Kidney (tissue), 22 donors: ENCODE measurements at places on chromosomes 11 and 22.

DNA sequence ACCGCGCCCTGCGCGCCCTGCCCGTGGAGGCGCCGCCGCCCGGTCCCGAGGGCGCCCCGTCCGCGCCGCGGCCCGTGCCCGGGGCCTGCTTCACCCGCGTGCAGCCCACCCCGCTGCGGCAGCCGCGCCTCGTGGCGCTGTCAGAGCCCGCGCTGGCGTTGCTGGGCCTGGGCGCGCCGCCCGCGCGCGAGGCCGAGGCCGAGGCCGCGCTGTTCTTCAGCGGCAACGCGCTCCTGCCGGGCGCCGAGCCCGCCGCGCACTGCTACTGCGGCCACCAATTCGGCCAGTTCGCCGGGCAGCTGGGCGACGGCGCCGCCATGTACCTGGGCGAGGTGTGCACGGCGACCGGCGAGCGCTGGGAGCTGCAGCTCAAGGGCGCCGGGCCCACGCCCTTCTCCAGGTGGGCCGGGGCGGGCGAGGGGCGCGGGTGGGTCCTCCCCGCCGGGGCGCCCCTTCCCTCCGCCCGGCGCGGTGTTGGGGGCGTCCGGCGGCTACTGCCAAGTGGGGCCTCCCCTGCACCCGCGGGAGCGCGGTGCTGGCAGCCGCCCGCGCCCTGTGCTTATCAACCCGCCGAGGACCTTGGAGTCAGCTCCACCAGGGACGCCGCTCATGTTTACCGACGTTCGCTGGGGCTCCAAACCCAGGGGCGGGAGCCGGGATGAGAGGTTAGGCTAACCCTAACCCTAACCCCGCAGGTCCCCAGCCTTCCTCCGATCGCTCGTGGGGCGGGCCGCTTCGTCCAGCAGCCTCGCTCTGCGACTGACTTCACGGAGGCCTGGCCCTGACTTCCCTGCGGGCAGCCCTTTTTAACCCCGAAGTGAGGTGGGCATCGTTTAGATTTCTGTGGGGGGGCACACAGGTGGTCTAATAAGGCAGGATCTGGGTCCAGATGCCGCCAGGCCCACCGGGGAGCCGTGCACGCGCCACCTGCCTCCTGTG lies 649 bp downstream of the SELENOO start:
- no peak for DNase-seq

GRCh38 chr11:11409901-11410300 lies 56.9 kb upstream of the CSNK2A3 start:
- no peak for DNase-seq

DNA sequence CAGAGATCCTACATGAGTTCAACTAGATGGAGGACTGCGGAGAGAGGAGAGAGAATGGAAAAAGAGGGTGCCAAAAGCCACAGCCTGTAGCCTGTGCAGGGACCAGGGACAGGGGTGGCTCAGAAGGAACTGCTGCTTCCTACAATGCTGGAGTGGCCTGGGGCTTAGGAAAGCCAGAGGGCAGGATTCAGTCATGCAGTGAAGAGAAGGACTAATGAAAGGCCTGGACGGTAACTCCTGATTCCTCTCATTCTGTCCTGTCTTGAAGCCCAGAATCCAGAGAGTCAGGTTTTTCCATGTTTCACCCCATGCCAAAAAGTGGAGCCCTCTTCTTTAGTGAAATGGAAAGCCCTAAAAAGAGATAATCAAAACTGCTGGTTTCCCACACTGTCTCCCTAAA lies 48.4 kb upstream of the INCENP start:
- no peak for DNase-seq

GRCh38 chr11:61158691-61159381 lies 2.4 kb downstream of the VPS37C start:
- DNase-seq: no peak

DNA sequence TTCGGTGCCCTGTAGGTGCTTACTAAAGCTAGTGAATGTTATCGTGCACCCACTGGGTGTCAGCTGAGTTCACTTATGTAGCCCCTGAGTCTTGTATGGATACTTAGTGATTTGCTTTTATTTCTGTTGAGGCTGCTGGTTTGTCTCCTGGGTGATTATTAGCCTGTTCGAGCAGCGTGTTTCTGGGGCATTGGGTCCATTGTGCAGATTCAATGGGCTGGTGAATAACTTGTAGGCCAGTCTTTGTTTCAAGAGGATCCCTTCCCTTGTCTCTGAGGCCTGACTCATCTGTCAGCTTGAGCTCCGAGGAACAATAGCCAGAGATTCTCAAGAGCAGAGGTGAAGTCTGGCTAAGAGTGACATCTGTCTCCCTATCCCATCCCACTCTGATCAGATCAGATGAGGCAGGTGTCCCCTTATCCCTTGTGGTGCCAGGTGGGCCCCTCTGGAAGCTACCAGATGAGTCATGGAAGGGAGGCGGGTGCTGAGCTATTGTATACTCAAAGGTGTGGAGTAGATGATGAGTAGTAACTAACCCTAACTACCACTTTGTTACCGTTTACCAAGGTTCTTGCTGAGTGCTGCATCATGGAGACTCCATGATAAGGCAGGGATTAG lies 3.7 kb downstream of the MIAT start:
- no peak for DNase-seq

DNA sequence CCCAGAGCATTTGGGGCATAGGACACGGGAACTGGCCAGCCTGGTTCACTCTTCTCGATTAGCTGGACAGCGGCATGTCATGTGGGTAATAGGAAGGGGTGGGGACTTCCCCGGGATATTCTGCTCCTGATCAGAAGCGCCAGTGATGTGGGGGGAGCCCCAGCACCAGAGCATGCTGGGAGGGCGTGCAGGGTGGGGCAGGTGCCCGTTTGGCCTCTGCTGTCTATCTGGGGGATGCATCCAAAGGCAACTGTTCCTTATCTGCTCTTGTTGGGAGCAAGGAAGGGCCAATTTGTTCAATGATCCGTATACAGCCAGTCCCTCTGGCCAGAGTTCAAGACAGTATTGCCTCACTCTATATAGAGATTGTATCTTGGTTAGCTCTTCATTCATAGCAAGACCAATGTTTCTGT lies 43.6 kb downstream of the PPARA start:
- DNase-seq: no peak

GRCh38 chr11:104620991-104621390 lies 277.3 kb downstream of the CASP12 start:
- DNase-seq: no peak

DNA sequence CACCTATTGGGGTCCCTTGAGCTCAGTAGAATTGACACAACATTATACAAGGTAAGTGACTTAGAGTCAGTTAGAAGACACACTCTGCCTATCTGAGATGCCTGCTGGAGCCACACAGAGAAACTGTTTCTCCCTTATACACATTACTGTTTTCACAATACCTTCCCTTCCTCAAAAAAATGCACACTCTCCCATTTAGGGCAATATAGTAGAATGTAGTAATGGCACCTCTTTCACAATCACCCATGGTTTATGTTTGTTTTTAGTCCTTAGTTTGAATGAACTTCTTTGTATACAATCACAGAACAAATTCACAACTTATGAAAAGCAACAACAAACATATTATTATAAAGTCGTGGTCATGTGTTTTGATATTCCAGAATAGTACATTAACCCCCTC lies 14.3 kb downstream of the OR52H1 start:
- DNase-seq: no peak

- no peak for DNase-seq
Observed at GRCh38 chr22:40567106-40567505, 69.4 kb downstream of the MRTFA start.

DNA sequence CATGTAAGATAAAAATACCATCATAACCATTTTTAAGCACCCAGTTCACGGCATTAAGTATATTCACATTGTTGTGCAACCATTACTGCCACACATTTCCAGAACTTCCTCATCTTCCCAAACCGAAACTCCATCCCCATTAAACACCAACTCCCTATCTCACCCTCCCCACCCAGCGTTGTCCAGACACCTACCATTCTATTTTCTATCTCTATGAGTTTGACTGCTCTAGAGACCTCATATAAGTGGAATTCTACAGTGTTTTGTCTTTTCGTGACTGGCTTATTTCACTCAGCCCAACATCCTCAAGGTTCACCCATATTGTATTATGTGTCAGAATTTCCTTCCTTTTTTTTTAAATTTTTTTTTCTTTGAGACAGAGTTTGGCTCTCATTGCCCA lies 45.2 kb downstream of the PPFIA1 start:
- no peak for DNase-seq

- DNase-seq: no peak
Observed at GRCh38 chr22:39269095-39269790, 24.5 kb upstream of the PDGFB start.

- DNase-seq: peak; percentile 93
Observed at GRCh38 chr22:50185375-50186087, at the start of gene TRABD. Gene TRABD, plus strand, starts transcription at chr22:50185913. Its CDS starts 7,148 bp downstream, at chr22:50193061.

- DNase-seq: peak; percentile 25
Observed at GRCh38 chr11:18235394-18236334, 938 bp downstream of the SAA4 start.

DNA sequence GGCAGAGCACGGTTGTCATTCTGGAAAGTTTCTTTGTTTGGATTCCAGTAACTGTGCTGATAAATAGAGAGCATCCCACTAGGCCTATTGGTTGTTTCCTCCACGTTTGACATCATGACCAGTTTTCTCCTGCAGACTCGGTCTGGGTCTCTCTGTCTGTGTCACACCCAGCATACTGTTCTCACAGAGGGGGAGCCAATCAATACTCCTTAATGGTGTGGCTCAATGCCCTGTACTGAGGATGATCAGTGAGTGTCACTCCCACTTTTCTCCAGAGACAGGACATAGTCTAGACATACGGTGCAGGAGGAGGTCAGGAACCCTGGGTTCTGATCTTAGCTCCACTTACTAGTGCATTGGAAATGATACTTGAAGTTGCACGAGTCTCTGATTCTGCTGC lies 88.2 kb upstream of the BLID start:
- DNase-seq: no peak

DNA sequence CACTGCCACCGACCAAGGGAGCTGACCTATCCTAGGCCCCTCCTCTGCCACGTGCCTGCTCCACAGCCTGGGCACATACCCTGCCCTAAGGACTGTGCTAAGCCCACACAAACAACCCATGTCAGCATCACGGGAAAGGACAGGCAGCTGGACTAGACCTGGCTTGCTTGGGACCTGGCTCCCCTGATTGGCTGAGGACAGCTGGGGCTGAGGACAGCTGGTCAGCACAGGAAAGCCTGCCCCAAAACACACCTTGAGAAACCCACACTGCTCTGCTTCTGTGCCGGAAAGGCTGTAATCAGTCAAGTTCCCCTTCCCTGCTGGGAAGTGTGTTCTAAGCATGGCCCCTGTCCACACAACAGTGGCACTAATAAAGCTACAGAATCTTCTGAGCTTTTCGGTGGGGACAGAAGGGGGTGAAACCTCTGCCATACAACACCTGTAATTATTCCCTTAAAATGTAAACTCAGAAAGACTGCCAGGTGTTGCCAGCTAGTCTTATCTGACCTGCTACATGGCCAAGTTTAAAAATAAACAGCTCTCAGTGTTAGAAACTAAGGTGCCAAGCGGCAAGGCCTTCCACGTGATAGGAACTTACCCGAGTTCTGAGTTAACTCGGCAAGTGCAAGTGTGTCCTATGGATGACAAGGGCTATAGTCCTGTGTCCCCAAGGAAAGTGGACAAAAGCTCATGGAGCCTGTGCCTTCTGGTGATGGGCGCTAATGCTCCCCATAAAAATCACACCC lies 35.7 kb upstream of the ARFGAP3 start:
- DNase-seq: no peak

- no peak for DNase-seq
Observed at GRCh38 chr11:43927925-43928707, 14.3 kb upstream of the C11orf96 start.

- DNase-seq: no peak
Observed at GRCh38 chr11:68330700-68331337, 18.4 kb downstream of the LRP5 start.

GRCh38 chr22:39363751-39364515 lies 14.1 kb downstream of the SYNGR1 start:
- peak; percentile 37 for DNase-seq

DNA sequence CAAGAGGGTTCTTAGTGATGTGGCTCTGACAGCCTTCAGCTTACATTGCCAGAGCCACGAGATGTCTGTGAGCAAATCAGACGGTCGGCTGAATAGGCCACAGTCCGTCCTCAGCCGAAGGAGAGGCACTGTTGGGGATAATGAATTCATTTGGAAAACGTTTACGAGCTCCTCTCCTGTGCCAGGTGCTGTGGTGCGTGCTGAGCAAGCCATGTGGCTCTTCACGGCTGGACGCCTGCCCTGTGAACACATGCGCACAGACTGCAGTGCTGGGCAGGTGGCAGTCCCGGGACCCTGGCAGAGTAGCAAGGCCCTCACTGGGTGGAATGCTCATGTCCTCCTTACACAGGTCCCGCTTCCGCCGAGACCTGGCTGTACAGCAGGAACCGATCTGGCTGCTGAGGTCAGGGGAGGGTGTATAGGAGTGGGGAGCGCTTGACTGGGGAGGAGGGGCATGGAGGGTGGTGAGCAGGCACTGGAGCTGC lies 6.8 kb downstream of the TBC1D22A start:
- DNase-seq: peak; percentile 93

GRCh38 chr11:534396-535209 lies 773 bp downstream of the HRAS start:
- DNase-seq: peak; percentile 73

- no peak for DNase-seq
Observed at GRCh38 chr22:24129263-24129651, 52.0 kb upstream of the SUSD2 start.

DNA sequence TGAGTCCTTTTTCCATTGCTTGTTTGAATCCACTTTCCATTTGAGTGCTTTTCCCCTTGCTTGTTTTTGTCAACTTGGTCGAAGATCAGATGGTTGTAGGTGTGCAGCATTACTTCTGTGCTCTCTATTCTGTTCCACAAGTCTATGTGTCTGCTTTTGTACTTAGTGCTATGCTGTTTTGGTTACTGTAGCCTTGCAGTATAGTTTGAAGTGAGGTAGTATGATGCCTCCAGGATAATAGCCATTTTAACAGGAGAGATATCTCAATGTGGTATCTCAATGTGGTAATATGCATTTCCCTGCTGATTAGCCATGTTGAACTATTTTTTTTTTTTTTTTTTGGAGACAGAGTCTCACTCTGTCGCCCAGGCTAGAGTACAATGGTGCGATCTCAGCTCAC lies 16.7 kb downstream of the ACRV1 start:
- DNase-seq: no peak
